Stimulated activated CD4-positive, alpha-beta T cell treated with anti-CD3 and anti-CD28 coated beads, Interleukin-2, amount 100 ng/mL, for 24 hours (primary cell): ENCODE measurements at places on chromosomes 6 and 20.

- no peak for DNase-seq
Measured at GRCh38 chr6:30164714-30165113, 1.4 kb downstream of the TRIM15 start.

GRCh38 chr6:12022953-12023388, 10.9 kb downstream of the HIVEP1 start:
- no peak for DNase-seq

DNA sequence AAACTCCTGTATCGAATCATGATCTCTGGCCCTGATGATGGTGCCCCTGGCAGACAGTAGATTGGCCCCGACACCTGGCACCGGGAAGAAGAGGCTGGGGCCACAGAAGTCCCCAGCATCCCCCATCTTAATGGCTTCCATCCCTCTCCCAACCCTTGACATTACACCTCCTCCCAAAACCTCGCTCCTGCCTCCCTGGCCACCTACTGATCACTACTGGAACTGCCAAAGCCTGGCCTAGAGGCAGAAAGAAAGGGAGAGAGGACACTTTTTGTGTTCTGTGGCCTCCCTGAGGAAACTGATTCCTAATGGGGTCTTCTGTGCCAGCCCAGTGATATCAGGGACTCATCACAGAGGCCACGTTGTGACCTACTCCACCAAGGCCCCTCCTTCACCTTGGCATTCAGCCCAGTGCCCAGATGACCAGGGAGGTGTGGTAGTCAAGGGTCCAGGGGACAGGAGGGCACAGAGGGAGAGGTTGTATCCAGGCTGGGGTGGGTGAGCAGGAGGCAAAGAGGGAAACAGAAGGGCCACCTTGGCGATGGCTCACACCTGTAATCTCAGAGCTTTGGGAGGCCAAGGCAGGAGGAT, 6.1 kb downstream of the C20orf173 start:
- DNase-seq: peak; percentile 37

- no peak for DNase-seq
Measured at GRCh38 chr20:63565021-63565698, 8.9 kb downstream of the HELZ2 start.

- no peak for DNase-seq
Measured at GRCh38 chr20:46307999-46308257, 370 bp downstream of the CDH22 start.

GRCh38 chr6:41680182-41680965, 42.1 kb downstream of the MDFI start:
- no peak for DNase-seq

- no peak for DNase-seq
Measured at GRCh38 chr20:2741881-2742280, 49.3 kb downstream of the EBF4 start.

DNA sequence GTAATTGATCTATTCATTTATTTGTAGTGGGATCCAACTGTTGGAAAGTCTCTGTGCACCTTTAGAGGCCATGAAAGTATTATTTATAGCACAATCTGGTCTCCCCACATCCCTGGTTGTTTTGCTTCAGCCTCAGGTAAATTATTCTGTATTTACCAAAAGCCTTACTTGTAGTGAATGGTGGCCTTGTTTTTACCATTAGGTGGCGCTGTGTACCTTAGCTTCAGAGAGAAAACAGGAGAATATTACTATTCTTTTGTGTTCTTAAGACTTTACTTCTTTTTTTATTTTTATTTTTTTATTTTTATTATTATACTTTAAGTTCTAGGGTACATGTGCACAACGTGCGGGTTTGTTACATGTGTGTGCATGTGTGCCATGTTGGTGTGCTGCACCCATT, 23.7 kb downstream of the PEX7 start:
- no peak for DNase-seq

- no peak for DNase-seq
Measured at GRCh38 chr20:63592661-63593060, 18.6 kb upstream of the HELZ2 start.

DNA sequence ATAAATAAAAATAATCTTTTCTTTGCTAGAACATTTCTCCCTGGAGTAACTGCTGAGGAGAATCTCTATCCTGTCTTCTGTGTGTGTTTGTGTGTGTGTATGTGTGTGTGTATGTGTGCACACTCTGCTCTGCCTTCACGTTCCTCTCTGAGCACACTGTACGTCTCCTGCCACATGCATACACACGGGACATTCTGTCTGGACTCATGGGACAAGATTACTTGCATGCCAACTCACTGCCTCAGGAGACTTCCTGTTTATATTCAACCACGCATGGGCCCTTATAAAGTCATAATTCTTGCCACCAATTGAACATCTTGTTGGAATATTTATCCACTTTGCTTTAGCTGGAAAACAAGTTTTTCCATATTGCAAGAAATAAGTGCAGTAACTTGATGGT, 930.6 kb downstream of the KIF16B start:
- DNase-seq: no peak

- no peak for DNase-seq
Measured at GRCh38 chr6:169931261-169931660, 179.8 kb downstream of the ERMARD start.

DNA sequence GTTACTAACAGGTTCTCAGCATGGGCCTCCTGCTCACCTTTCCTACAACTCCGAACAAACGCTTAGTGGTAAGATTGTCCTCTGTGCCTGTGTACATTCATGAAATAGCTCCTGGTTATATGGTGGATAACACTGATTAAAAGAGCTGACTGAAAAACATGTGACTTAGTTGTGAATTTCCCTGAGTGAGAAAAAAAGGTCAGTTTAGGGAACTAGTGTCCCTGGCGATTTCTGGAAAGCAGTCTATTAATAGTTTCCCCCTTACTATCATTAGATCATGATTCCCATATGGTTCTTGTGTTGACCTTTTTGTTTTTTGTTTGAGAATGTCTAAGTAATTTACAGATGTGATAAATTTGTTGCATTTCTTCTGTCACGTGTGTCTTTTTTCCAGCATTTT, 15.6 kb downstream of the SNRPC start:
- no peak for DNase-seq

DNA sequence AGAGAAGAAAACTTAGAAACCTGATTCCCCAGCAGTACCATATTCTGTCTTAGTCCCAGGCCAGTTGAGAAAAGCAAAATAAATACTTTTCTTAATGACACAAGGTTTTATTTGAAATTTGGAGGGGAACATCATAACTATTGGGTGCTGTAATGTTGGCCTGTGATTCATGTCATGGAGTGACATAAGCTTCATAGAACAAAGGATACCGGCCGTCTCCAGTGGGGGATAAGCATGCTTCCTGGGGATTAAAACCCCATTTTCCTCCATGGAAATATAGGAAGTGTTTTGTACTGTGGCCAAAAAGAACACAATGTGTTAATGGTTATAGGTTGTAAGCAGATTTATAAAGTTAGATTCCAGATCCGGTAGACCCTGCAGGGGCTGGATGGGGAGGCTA, 18.0 kb downstream of the MTHFD1L start:
- no peak for DNase-seq

GRCh38 chr6:52958546-52959255, 36.4 kb downstream of the GSTA4 start:
- no peak for DNase-seq

GRCh38 chr6:24554474-24554873, 59.7 kb downstream of the ALDH5A1 start:
- DNase-seq: no peak

DNA sequence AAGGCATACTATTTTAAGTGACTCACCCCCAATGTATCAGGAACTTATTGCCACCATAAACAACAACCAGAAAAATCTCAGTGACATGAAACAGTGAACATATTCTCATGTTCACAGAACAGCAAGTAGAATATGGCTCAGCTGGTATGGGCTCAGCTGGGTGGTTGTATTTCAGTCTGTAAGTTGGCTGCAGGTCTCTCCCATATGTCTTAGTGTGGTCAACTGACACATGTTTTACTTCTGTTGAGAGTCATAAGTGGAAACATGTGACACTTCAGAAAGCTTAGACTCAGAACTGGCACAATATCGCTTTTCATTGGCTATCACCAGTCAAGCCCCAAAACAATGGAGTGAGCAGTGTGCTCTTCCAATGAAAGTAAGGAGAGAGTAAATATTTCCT, 574.1 kb downstream of the HAO1 start:
- no peak for DNase-seq

- DNase-seq: no peak
Measured at GRCh38 chr6:129801909-129802308, 59.2 kb downstream of the TMEM244 start.

GRCh38 chr20:47843886-47844567, 58.7 kb upstream of the SULF2 start:
- DNase-seq: no peak

GRCh38 chr6:37204014-37204751, 34.2 kb downstream of the PIM1 start:
- no peak for DNase-seq

DNA sequence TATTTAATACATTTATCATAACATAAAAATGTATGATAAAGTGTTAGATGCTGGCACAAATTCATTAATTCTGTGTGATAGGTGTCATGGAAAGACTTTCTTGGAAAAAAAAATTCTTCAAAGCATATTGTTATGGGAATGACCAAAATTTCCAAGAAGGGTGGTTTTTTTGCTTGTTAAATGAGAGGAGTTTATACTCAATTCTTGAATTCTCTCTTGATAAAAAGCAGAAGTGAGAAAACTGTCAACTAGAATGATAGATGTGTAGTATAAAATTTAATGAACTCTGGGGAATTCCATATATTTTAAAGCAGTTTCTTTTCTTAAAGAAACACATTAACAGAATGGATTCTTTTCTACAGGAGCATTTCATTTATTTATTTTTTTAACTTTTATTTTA, 62.0 kb upstream of the SNAP91 start:
- no peak for DNase-seq

GRCh38 chr20:53878262-53879047, 191.9 kb downstream of the BCAS1 start:
- DNase-seq: no peak

- DNase-seq: no peak
Measured at GRCh38 chr6:35300848-35301247, 3.2 kb downstream of the DEF6 start.

DNA sequence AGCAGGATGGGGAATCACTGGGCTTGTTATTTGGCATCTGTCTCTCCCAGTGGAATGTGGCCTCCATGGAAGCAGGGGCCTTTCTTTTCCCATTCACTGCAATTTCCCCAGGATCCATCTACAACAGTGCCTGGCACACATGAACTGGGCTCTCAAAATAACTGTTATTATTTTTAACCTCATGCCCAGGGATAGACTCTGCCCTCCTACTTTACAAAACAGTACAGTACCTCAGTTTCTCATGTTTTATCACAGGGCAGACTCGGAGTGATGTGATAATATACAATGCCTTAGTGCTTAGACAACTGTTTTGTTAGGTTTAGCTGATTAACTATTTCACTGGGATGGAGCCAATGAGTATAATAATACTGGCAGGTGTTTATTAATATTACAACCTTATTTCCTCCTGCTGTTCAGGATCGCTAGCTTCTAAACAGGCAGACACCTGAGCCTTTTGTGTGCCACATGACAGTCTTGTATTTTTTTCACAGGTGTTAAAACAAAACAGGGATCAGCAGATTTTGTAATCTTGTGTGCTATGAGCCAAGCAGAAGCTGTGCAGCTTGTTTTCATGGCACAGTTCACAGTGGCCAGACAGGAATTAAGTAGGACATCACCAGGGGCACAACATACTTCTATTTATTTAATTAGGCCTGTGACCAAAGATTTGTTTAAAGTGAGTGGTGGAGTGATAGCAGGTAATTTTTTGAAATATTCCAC, 157.7 kb upstream of the EYA4 start:
- DNase-seq: no peak

- DNase-seq: no peak
Measured at GRCh38 chr6:133242637-133243585, 1.8 kb downstream of the EYA4 start.

DNA sequence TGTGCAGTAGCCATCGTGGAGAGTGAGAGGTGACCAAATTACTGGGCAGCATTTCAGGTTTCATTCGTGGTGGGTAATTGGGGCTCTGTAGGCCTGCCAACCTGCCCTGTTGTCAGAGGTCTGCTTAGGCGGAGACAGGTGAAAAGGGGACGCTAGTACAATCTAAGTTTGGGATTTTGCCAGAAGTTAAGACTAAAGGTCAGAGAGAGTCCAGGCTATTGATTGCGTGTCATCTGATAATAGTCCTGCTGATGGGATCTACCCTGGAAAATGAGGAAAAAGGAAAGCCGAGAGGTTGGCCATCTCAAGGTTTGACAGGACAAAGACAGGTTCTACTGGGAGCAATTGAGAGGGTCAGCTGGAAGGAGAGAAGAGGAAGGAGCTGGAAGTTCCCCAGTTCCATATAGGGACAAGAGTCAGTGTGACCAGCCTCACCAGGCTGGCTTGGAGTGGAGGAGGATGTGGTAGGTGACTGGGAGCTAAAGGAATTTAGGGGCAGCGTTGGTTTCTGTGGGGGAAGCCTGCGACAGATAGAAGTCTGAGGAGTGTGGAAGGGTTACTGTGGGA, 10.9 kb downstream of the ARFGEF2 start:
- DNase-seq: no peak

- no peak for DNase-seq
Measured at GRCh38 chr6:32097364-32097763, 11.8 kb downstream of the TNXB start.

DNA sequence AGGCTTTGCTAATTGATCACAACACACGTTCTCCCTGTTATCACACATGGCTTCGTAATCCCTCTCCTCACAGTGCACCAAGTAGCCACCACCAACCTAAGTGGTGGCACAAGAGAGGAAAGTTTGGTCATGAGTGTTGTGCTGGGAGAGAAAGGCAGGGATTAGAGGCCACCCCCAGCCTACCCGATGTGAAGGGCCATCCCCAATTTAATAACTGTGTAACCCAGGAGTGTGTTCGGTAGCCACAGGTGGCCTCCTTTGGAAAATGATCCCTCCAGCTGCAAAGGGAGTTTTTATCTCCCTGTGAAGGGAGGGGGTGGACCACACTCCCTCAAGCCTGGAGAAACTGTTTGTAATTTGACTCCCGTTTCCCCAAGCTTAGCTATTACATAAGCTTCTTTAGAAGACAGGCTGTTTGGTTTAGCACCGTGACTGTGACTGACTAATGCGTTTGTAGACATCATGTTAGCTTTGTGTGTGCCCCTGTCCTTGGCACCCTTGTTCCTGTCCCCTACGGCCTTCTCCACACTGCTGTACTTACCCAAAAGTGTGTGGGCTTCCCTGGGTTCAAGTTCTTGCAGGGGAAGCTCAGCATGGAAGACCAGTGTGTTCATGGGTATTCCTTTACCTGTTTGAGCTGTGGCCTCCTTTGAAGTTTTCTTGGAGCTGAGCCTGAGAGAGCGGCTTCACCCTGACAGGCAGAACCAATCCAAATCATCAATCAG, 20.6 kb downstream of the PPP1R16B start:
- DNase-seq: no peak

- no peak for DNase-seq
Measured at GRCh38 chr6:99426451-99426757, 1.3 kb upstream of the PNISR start.

GRCh38 chr6:135527116-135527959, 29.8 kb upstream of the AHI1 start:
- no peak for DNase-seq

DNA sequence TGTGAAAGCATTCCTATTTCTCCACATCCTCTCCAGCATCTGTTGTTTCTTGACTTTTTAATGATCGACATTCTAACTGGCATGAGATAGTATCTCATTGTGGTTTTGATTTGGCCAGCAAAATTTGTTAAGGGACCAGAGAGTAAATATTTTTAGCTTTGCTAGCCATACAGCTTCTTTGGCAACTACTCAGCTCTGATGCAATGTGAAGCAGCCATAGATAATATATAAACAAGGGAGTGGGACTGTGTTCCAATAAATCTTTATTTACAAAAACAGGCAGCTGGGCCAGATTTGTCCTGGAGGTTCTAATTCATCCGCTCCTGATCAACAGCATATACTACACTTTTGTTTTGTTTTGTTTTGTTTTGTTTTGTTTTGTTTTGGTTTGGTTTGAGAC, 202.9 kb downstream of the ZNF217 start:
- no peak for DNase-seq
